ENCODE measurements at places on chromosomes 4 and X.

DNA sequence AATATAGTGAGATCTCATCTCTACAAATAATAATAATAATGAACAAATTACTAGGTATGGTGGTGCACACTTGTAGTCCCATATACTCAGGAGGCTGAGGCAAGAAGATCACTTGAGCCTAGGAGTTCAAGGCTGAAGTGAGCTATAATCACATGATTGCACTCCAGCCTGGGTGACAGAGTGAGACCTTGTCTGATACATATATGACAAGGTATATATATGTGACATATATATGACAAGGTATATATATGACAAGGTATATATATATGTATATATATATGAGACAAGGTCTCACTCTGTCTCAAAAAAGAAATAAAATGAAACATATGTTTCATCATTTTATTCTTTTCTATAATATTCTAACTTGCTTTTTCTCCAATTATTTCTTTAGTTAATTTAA is 278.1 kb upstream of the TET2 start:
- DNase-seq = no peak

- no peak for DNase-seq
These were observed 104.9 kb downstream of the ARHGAP10 start for GRCh38 chr4:147836807-147837206.

DNA sequence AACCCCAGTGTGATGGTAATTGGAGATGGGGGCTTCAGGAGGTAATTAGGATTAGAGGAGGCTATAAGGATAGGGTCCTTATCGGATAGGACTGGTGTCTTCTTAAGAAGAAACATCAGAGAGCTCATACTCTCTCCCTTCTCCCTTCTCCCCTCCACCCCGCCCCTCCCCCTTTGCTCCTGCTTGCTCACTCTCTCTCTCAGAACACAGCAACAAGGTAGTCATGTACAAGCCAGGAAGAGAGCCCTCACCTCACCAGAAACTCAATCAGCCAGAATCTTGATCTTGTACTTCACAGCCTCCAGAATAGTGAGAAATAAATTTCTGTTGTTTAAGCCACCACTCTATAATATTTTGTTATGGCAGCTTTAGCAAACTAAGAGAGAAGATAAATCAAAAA is 4.5 kb downstream of the DDX60L start:
- no peak for DNase-seq

DNA sequence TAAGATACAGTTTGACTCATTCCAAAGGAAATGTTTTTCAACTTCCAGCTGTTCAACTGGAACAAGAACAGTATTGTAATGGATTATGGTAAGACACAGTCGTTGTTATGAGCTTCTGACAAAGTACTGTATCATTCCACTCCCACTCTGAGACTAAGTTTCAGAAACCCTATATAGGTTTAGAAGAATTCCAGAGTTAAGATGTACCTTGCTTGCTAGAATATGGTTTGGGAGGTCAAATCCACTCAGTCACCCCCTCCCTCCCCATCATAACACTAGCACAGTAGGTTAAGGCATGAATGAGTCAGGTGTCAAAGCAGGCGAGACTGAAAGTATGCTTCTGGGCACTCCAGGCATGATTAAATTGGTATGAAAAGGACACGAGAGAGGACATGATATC is 339.7 kb downstream of the DMD start:
- DNase-seq = no peak

GRCh38 chrX:20330545-20330944 is 63.8 kb upstream of the RPS6KA3 start:
- DNase-seq = no peak

GRCh38 chr4:111977419-111977965 is 167.8 kb upstream of the FAM241A start:
- no peak for DNase-seq

GRCh38 chrX:40778861-40779575 is 43.7 kb upstream of the MED14 start:
- no peak for DNase-seq

GRCh38 chrX:151974336-151975227 is at the start of gene GABRE:
TSS of gene GABRE (minus strand) at chrX:151974676. CDS start at chrX:151974625, 51 bp downstream.
- no peak for DNase-seq

- no peak for DNase-seq
These were observed 22.5 kb upstream of the RPA4 start for GRCh38 chrX:96861218-96861617.

GRCh38 chr4:76434901-76435527 is at the start of gene SHROOM3:
TSS of gene SHROOM3 (plus strand) at chr4:76435229. CDS start at chr4:76436053, 824 bp downstream.
- no peak for DNase-seq

DNA sequence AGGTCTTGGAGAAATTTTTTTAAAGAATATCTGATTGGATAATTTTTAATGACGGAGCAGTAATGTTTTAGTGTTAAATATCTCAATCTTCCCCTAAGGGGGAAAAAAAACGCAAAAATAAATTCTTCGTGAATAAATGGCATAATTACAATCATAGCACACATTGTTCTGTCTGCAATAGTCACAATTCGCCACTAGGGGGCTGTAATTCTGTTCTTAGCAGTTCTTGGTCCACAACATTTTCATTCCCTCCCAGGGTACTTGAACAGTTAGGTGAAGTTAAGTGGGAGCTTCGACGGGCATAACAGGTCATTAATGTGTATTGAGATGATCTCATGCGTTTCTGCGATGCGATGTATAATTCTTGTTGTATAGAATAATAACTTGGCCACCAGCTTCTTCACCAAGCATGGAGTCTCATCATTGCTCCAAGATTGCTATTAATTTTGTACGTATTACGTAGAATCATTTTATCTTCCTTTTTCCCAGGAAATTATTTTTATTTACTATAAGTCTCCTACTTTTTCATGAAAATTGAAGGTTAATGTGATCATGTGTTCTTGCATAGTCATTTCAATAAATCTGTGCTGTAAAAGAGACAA is 27.2 kb downstream of the HTR2C start:
- DNase-seq = peak; percentile 2

DNA sequence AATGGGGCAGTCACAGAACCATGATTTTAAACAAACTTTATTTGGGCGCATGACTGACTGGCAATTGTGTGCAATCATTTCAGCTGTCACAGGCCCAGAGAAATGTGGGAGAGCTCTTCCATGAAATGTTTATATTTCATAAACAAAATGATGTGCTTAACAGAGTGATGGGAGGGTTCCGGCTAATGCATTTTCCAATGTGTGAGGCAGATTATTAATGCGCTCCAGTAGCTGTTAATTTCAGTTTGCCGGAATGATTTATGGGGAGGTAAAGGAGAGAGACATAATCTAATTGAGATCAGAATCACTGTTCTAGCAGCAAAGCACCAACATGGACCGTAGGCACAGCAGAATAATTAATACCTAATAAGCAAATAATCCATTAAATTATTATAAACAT is 55.6 kb downstream of the NKX6-1 start:
- DNase-seq = no peak

DNA sequence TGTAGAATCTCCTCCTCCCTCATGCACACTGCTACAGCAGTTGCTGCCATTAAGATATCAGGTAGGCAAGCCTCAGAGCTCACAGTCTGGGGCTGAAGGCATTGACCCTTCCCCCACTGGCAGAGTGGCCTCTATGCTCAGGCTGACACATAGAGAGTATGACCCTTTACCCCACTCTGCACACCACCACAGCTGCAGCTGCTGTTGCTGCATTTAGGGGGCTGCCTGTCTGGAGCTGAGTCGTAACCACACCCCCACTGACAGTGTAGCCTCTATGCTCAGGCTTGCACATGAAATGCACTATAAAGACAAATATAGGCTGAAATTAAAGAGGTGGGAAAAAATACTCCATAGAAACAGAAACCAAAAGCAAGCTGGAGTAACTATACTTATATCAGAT is 289.3 kb upstream of the PABPC4L start:
- no peak for DNase-seq

DNA sequence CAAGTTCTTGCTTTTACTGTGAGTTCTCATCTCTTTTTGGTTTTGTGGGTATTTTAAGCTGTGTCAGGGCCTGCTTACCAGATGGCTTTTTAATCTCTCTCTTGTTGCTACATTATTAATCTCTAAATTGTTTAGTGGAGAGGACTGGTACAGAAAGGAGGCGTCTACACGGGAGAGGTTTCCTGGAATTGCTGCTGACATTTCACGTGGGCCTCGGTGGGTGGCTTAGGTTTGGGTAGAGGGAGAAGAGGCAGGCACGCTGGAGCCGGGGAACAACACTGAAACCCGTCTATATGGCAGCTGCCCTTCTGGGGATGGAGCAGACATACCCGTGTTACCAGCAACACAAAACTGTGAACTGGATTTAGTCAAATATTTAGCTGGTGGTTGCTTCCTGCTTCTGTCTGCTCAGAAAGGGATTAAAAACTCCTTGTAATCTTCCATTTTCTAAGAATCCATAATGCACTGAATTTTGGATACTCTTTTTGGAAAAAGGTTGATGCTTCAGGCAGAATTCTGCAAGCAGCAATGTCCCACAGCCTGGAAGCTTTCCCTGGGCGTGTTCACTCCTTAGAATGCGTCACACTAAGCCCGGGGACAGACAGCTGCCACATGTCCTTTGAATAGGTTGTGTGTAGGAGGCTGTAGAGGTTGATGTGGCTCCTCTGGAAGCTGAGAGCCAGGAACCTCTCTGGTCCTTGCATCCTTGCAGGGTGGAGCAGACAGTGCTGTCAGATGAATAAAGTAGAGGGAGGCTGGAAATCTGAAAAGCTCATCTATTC is 199.8 kb upstream of the GATB start:
- DNase-seq = no peak

DNA sequence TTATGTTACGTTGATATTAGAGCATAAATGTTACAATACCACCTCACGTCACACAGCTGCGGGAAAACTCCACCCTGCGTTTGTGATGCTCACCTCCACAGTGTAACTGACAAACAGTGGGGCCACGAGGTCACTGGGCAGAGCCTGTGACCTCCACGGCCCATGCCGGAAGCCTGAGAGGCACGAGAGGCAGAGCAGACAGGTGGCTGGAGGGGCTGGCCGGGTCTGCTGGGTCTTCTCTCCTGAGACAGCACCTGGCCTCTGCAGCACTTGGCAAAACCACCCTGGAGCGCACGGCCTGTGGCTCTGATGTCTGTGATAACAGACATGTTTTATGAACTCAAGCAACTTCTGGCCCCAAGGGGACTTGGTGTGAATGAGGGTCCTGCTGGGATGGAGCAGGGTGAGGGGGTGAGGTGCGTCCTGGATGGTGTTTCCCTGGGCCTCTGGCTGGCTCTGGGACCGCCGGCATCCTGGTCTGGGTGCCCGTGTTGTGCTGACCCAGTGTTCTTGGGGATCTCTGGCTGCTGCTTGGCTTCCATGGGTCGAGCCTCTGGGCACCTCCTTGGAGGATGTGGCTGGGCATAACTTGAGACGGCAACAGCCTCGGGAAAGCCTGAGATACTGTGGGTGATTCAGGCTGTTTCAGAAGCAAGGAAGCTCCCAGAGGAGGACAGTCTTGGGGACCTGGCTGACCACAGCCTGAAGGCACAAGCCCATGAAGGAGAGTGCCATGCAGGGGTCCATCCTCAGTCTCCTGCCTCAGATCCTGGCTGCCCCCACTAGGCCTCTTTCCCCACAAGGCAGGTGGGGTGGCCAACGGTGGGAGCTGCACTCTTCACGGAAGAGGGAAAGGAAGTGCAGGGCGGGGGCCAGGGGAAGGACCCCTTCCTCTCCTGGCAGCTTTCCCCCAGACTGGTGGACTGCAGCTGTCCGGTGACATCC is 19.7 kb downstream of the RNF212 start:
- no peak for DNase-seq

- DNase-seq = no peak
These were observed 205.3 kb downstream of the TLL1 start for GRCh38 chr4:166078383-166078782.

DNA sequence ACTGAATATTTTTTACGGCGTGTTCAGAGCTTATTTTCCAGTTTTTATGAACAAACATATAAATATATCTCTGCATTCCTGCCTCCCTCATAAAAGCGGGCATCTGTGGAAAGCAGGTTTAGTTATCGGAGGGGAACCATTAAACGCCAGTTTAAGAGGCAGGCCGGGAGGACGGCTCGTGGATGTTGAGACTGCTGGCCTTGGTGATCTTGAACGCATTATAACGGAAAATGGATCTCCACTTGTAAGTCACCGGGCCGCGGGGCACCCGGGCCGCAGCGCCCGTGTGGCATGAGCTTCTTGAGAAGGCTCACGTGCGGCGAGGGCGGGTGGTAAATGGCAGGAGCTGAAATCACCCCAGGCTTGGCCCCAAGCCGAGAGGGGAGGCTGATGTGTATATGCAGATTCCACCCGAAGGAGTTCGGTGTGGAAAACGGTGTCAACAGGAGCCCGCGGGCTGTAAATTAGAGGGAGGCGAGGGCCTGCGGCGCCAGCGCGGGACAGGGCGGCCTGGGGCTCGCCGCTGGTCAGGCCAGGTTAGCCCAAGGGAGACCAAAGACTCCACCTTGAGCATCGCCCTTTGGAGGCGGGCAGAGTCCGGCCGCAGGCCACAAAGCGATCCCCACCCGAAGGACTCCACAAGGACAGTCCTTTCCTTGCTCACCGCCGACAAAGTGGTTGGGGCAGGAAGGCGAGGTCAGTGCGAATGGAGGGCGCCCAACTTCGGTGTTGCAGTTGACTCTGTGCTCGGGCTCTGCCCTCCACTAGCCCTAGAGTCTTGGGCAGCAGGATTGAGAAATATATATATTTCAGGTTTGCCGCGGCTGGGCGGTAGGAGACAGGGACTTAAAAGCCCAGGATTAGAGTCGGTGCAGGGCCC is 1.3 kb upstream of the HAND2 start:
- no peak for DNase-seq
